ENCODE measurements at places on chromosomes 3 and 15.
A peak's percentile ranks its signal among the peaks of the same experiment; 100 is the strongest.

DNA sequence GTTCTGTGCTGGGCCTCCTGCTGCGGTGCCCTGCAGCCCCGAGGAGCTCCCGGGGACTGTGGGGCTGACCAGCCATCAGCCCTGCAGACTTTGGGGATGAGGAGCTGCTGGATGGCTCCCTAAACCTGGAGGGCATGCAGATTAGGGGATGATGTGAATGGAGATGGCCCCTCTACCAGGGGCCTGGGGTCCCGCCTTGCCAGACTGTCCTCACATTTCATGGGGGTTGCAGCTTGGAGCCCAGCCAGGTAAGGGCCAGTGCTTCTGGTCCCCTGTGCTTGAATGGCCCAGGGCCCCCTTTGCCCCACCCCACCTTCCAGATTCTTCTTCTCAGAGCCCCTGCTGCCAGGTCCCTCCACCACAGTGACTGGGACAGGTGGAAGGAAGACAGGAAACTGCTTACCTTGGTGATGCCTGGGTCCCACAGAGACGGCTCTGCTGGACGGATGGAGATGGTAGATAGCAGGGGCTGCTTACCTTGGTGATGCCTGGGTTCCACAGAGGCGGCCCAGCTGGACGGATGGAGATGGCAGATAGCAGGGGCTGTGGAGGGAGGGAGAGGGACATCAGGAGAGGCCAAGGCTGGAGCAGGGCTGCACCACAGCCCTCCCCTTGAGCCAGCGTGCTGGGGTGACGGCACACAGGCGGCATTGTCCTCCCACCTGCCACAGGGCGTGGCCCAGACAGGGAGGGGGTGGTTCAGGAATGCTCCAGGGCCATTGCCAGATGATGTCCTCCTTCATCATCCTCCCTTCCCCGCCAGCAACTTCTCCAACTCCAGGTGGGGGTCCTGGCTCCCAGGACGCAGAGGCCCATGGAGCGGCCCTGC, at the start of gene SPTBN5:
Gene SPTBN5, minus strand, starts transcription at position 632 of the 829 bp plus-strand sequence. Its CDS starts 556 bp downstream, at position 76.
- no peak for DNase-seq

DNA sequence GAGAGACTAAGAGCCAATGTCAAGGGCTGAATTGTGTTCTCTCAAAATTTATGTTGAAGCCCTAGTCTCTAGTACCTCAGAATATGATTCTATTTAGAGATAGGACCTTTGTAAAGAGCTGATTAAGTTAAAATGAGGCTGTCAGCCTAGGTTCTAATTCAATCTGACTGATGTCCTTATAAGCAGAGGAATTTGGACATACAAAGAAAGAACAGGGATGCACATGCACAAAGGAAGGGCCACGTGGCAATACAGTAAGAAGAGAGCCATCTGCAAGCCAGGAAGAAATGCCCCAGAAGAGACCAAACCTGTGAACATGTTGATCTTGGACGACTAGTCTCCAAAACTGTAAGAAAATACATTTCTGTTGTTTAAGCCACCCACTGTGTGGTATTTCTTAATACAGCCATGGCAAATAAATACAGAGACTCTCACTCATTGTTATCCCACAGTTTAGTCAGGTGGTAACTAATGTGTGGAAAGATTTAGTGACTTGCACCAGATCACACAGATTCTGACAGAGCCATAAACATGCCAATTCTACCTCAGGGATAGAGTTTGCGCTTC, 652.2 kb downstream of the NAALADL2 start:
- DNase-seq: no peak

- DNase-seq: no peak
Observed at GRCh38 chr3:80142714-80143113, 374.9 kb upstream of the ROBO1 start.

GRCh38 chr3:73114711-73115110, 53.3 kb downstream of the EBLN2 start:
- DNase-seq: no peak

- no peak for DNase-seq
Observed at GRCh38 chr3:47890828-47891612, 88.1 kb downstream of the DHX30 start.

DNA sequence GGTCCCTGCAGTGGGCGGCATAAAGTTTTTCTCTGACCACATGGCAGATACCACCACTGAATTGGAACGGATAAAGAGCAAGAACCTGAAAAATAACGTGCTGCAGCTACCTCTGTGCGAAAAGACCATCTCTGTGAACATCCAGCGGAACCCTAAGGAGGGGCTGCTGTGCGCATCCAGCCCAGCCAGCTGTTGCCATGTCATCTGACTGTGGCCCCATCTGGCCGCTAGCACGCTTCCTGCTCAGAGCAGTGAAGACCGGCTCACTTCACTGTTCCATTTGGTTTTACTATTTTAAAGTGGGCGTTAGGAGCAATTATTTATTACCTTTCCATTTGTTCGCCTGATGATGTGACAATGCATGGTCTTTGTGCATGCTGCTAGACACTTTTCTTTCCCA, 62.0 kb downstream of the SNRK start:
- no peak for DNase-seq

DNA sequence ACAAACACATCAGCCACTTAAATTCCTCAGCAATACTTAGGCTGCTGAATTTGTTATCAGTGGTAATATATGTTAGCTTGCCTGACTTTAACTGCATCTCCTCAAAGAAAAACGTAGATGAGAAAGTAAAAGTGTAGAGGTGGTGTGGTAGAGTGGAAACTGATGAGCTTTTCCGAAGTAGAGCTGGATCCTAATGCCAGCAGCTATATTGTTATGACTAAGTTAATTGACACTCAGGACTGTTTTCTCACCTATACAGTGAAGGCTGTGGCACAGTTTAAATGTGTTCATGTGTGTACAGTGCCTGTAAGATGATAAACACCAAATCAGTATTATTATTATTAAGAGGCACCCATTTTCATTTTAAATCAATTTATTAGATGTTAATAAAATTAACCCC, 174.9 kb downstream of the TNIK start:
- DNase-seq: no peak

- no peak for DNase-seq
Observed at GRCh38 chr3:30241721-30242120, 364.7 kb upstream of the TGFBR2 start.

- DNase-seq: no peak
Observed at GRCh38 chr3:9230596-9230995, 18.9 kb downstream of the SRGAP3 start.

GRCh38 chr3:62679988-62680387, 195.2 kb downstream of the CADPS start:
- DNase-seq: no peak

- no peak for DNase-seq
Observed at GRCh38 chr3:136651581-136651980, 100.6 kb downstream of the STAG1 start.

DNA sequence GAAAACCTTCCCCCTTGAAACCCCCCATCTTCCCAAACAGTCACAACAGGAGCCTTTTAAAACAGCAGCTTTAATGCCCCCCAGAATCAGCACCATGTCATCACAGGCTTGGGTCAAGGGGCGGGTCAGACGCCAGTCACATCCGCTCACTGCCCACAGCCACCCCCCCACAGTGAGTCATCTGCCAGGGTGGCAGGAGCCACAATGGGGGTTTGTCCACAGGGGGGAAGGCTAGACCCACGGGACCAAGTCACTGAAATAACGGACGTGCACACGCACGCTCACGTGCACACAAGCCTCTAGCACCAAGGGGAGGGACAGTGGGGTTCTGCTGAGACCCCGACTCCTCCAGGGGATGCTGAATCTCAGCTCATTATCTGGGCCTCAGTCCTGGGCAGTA, 441 bp upstream of the UCN2 start:
- DNase-seq: peak; percentile 85

DNA sequence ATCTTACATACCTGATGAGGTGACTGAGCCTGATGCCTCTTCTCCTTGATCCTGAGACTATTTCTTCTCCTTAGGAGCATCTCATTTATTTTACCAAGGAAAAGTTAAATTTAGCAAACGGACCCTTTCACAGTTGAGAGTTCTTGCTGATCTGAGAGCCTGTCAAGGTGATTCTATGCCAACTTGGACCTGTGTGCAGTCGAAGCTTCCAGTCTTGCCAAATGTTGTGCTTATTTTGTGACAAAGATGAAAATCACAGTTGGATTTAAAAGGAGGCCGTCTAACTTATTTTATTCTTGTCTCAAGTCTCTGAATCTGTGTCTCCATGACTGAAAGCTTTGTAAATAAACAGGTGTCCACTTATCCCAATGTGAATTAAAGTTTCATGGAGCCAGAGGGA, 296.3 kb upstream of the EPHA3 start:
- DNase-seq: no peak

DNA sequence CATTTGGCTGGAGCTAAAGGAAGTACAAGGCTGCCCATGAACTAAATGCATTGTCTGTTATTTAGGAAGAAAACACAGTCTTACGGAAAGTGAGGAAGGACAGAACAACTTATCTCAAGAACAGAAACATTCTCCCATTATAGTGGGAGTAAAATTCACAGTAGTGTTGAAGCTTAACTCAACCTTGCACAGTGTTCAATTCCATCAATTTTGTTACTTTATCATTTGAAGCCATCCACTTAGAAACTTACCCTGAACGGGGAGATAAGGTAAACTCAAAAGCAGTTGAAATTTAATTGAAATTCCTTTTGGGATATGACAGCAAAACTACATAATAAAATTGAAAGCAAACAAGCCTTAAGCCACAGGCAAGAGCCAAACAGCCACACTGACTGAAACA, 186.9 kb downstream of the PCCB start:
- no peak for DNase-seq

DNA sequence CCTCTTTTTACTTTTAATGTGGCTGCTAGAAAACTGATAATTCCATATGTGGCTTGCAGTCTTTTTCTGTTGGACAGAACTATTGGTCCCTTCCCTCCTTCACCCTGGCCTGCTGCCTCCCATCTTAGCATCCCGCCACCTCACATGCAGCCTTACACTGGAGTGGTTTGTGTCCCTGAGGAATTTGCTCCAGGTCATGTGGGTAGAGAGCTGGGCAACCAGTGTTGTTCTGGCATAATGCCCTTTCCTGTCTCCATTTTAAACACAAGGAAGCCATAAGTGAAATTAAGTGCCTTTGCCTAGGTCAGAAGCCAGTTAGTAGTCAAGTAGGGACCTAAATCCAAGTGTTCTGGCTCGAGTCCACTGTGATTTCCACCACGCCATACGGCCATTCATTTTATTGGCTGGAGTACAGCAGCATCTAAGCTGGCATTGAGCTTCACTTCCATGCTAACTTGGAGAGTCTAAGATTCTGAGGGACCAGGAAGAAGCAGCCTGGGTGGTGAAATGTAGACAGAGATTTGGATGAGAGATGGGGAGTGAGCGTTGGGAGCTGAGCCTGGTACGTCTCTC, 46.0 kb upstream of the PLXNA1 start:
- no peak for DNase-seq

DNA sequence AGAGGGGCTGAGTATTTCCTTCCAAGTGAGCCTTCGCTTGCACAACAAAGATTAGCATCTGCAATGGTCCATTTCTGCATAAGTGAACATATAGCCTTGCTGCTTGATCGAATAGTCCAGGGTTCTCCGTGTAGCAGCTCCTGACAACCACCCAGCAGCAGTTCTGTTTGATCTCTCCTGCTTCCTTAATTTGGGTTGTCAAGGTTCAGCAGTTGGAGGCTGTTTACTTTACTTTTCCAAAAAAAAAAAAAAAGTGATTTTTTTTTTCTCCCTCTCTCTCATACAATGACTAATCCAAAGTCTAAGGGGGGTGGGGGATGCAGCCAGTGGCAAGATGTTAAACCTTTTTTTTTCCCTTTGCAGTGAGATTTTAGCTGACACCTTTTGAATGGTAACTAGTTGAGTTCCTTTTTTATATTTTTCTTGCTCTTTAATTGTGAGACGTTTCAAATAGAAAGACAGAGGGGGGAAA, 3.6 kb downstream of the FOXP1 start:
- DNase-seq: no peak

DNA sequence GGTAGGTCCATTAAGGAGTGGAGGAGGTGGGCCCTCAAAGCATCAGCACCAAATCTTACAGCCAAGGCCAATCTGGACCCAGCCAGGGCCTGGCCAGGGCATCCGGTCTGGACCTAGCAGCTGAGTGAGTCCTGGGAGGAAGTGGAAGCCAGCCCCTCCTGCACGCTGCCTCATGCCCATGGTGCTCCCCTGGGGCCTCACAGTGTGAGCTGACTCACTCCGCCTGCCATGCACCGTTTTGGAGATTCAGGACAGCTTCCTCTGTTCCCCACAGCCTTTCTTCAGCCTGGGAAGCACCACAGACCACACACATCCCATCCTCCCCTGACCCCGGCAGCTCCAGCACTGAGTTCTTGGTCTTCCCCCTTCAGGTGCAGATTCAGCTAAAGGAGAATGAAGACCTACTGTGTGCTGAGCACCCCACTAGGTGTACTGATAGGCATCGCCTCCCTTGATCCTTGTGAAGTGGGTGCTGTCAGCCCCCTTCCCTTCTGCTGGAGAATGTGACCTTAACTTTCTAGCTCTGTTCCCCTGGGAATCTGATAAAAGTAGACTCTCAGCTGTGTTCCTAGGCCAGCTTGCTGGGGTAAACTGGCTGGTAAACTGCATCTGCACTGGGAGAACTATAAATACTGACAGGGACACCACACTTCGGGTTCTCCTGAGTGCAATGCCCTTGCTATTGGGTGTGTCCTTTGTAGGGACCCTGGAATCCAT, 36.8 kb upstream of the SEC13 start:
- peak; percentile 98 for DNase-seq

DNA sequence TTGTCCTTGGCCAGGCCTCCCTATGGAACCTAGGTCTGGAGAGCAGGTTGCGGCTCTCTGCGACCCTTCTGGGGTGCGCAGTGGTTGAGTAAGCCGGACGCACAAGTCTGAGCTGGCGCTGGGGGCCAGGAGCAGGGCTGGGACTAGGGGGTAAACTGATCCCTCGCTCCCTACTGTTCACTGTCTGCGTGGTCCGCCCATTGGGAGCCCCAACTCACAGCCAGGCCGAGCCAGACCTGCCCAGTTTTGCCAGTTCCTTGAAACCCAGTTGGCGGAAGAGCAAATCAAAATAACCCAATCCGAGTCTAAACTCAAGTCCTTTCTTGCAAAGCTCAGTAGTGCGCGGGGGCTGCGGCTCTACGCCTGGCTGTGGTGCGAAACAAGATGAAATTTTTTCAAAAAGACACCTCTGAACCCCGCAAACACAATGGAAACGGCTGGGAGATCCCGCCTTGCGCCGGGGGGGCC, 17.5 kb downstream of the RGMA start:
- no peak for DNase-seq

- DNase-seq: peak; percentile 97
Observed at GRCh38 chr15:66803182-66803729, 101.2 kb downstream of the SMAD6 start.

DNA sequence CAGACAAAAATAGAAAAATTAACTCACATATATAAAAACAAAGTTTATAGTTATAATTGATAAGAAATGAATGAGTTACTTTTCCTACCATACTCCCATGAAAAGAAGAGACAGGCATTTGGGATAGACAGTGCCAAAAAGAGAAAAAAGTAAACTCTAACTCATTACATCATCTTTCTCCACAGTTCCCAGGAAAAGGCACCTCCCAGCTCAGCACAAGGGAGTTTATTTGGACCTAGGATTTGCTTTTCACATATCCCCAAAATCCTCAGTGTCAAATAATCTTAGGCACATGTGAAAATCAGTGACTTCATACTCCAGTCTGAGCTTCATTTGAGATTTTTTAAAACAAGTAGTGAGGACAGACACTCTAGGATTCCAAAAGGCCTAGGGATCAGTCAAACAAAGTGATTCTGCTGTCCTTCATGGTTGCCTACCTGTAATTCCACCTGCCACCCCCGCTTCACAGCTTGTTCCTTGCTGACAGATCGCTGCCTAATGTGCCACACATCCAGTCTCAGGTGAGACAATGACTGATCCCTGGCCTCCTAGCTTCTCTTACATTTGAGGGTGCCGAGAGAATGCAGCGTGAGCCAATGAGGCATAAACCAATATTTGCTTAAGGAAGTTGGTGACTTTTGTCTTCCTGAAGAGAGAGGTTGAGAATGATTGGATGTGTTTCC, 573.7 kb downstream of the TBL1XR1 start:
- DNase-seq: no peak

Measured in myocyte (in vitro differentiated cells).